ENCODE measurements at places on chromosomes 13 and 19.

- peak; percentile 43 for DNase-seq
Measured at GRCh38 chr13:50910485-50910805, 854 bp downstream of the RNASEH2B start.

GRCh38 chr19:37403403-37403802, 32.5 kb downstream of the ZNF527 start:
- no peak for DNase-seq

DNA sequence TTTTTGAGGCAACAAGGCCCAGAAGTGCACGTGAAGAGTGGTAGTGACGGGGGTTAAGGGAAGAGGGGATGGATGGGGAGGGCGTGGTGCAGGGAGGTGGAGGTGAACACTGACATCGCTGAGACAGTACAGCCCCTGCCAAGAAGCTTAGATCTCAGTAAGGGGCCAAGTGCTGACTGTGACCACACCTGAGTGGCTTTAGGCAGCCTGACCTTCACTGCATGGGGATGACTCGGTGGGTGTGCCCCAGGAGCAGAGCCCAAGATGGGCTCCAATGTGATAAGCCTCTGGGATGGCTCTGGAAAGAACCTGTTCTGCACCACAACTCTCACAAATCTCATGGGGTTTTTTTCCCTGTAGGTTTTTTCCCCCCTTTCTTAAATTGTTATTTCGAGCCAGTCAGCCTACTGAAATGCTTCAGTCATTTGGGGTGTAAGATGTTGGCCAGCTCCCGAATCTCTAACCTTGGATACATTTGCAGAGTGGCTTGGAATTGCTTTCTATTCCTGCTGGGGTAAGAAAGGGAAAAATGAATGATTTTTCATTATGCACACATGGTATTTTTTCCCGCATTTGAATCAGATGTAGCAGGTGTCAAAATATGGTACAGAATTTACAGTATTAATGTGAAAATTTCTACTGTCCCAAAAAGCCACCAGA, 165.0 kb downstream of the TM9SF2 start:
- no peak for DNase-seq

GRCh38 chr19:35011737-35012682, 11.9 kb downstream of the GRAMD1A start:
- no peak for DNase-seq

DNA sequence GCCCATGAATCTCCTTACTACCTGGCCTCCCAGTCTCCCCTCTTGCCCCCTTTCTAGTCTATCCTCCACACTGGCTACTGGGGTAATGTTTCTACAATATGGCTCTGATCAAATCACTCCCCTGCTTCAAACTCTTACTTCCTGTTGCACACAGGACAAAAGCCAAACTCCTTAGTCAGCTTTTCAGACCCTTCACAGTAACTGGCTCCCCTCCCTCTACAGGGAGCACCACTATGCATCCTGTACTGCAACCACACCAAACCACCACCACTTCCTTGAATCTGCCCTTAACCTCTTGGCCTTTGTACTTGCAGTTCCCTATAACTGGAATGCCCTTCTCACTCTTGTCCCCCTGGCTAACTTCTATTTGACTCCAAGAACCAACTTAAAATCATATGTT, 32.2 kb downstream of the DEDD2 start:
- DNase-seq = no peak

GRCh38 chr13:48485432-48485831, 47.4 kb downstream of the RCBTB2 start:
- DNase-seq = no peak

- DNase-seq = no peak
Measured at GRCh38 chr13:113534236-113534860, 43.8 kb upstream of the DCUN1D2 start.

DNA sequence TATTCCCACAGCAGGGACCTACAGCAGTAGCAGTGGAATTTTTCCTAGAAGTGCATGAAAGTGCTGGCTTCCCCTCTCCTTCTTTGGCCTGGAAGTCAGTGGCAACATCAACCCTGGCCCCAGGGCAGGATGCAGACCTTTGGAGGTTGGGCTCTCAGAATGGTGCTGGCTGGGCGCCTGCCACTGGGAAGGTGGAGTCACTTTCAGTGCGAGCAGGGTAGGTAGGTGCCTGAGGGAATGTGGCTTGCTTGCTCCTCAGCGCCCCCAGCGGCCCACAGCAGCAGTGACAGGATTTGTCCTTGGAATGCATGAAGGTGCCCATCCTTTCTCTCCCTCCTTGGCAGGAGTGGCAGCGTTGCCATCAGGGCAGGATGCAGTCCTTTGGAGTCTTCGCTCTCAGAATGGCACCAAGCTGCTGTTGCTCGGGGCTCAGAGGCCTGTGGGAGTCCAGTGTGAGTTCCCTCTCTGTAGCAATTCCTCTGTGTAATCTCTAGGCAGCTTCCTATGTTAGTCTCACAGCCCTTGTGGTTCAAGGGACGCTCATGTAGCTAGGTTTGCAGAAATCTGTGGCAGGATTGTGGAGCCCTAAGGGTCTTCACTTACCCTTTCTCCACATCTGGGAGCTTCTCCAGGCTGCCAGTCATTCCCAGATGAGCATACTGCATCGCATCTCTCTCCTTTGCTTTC, 354.4 kb upstream of the DACH1 start:
- DNase-seq = peak; percentile 81

DNA sequence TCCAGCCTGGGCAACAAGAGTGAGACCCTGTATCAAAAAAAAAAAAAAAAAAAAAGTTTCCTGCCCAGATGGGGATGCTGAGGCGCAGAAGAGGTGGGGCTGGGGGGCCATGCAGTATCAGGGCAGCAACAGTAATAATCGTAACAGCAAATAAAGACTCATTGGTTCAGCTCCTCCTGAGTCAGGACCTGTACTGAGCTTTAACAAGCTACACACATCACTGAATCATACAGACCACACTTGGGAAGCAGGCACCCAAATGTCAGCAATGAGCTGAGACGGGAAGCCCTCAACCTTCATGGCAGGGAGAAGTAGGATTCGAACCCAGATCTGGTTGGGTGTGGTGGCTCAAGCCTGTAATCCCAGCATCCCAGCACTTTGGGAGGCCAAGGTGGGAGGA, 10.6 kb upstream of the DPF1 start:
- DNase-seq = no peak

DNA sequence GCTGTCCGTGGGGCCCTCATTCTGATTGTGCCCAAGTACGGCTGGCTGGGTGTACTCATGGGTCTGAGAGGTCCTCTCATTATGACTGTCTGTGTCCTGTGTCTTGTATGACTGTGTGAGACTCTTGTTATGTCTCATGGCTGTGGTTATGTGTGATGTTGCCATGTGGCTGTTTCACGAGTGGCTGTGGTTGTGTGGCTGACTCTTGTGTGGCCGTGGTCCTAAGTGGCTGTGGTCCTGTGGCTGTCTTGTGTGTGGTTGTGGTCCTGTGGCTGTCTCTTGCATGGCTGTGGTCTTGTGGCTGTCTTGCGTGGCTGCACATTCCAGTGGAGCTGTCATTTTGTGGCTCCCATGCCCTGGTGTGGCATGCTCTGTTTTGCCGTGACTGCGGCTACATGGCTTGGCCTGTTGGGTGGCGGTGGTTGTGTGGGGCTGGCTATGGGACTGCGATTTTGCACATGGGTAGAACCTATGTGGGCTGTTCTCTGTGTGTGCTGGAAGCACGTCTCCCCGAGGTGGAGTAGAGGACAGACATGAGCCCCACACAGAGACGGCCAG, 2.5 kb downstream of the LYL1 start:
- no peak for DNase-seq

DNA sequence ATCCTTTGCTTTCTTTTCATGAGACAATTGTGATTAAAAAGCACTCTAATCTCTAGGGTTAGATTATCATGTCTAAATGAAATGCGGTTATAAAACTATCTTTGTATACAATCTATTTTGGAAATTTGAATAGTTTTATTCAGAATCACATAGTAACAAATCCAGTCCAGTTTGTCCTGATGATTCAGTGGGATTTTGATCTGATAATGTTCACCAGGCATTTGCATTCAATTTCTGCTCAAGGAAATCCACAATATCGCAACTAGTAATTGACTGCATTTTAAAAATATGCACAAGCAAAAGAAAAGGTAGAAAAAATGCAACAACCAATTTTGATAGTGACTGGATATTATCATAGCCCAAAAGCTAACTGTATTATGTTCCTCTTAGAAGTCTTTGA, 63.8 kb downstream of the ITGBL1 start:
- no peak for DNase-seq

- DNase-seq = no peak
Measured at GRCh38 chr13:98668155-98668554, 84.3 kb downstream of the SLC15A1 start.

DNA sequence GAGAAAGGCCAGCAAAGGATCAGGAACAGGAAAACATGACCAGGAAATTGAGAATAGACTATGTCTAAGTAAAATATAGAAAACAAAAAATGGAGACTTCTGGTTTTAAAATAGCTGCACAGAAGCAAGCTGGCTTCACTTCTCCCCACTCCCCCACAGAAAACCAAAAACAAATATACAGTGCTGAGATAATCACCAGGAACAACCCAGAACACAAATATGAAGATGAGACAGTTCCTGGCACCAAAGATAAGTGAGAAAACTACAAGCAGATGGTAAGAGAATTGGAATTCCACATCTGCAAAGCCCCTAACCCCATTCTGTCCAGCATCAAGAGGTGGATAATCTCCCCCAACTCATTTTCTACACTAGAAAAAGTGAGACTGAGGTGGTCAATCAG, 397.7 kb downstream of the SUCLA2 start:
- DNase-seq = no peak

- DNase-seq = no peak
Measured at GRCh38 chr13:49124693-49125304, 95.3 kb upstream of the MLNR start.

DNA sequence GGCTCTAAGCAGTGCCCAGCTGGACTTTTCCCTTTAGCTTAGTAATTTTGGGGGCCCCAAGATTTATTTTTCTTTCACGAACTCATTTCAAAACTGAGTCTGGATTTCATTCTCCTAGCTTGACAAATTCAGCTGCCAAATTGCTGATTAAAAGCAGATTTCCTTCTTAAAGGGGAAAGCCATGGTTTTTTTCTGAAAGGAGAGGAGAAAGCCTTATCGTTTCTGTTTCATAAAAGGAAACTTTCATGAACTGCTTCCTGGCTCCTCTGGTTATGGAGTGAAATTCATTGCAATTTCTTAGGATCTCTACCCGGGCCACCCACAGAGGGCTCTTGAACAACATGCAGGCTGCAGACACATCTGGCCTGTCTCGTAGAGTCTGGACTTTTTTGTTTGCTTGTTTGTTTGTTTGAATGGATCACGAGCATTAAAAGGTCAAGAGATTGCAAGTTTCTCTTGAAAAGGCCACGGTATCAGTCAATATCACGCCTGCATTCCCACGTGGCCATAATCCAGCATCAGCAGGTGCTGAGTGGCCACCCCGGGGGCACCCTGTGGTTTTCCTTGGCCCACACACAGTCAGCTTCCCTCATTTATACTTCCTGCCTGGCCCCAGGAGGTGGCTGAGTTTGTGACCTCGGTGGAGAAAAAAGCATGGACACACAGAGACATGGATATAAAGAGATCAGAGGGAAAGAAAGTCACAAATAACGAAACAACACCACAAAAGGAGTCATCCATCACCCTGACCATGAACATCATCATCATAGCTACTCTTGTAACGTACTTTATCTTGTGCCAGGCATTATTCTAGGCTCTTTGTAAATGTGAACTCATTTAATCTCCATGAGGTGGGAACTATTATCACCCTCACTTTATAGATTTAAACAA, 10.5 kb upstream of the KLK4 start:
- DNase-seq = no peak

DNA sequence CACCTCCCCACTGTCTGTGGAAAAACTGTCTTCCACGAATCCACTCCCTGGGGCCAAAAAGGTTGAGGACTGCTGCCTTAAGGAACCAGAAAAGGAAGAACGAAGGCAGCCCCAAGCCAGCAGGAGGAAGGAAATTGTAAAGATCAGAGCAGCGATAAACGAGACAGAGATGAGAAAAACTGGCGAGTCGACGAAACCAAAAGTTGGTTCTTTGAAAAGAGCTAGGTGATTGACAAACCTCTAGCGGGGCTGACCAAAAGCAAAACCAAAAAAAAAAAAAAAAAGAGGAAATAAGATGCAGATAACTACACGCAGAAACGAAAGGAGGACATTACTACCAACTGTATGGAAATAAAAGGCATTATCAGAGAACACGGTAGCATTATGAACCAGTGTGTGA, 76.9 kb downstream of the GADD45B start:
- DNase-seq = no peak

GRCh38 chr13:51801631-51802099, 2.3 kb downstream of the DHRS12 start:
- no peak for DNase-seq

DNA sequence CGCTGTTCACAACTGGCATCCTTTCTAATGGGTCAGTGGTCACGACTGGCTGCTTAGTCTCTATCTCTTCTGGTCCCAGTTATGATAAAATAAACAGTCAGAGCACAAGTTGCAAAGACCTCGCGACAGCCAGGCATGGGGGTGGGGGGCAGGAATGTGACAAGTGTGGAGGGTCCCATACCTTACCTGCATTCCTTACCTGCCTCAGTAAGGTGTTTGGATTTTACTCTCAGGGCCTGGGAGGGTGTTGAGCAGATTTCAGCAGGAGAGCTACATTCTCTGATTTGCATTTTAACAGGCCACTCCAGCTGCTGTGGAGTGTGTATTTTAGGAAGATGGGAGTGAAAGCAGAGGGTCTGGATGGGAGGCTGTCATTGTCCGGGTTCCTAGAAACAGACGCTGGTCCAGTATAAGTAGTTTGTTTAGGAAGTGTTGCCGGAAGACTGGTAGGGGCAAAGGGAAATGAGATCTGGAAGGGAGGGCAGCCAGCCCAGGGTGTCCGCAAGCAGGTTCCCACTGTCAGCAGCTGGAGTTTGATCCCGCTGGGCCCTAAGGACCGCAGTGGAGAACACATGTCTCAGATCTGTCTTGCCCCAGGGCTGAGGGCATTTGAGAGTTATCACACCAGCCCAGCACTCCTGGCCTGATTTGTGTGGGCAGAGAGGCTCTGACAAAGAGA, 920.0 kb downstream of the UQCRFS1 start:
- DNase-seq = no peak

DNA sequence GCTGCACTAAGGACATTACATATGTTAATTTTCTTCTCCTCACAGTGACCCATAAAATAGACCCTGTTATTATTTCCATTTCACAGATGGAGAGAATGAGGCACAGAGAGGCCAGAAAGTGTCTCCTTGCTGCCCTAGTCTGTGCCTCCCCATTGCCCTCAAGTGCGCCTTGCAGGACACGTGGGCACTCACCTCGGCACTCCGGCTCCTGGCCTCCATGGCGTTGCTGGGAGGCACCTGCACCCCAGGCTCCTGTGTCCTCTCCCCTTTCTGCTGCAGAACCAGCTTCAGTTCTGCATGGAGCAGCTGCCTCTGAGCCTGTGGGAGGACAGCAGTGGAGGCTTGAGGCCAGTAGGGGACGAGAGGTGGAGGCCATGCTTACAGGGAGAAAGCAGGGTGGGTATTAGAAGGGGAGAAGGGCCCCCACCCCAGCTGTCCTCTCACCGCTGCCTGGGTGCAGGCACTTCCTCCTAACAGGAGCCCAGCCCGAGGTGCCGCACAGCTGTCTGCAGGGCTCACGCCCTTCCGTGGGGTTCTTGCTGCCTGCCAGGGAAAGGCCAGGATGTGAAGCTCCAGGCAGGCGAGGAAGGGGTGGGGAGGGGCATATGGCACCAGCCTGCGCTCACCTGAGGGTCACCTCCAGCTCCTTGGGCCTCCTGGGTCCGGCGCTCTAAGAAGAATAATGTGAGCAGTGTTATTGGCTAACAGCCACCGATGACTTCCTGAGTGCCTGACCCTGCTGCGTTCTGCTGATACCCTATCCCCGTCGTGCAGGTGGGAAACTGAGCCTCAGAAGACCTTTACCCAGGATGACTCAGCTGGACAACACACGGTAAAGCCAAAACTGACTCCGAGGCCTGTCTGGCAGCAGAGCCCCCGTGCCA, 5.2 kb downstream of the PRX start:
- DNase-seq = no peak

Data from iPS-NIHi11 (cell line).